ENCODE measurements at places on chromosomes 7 and 10.

DNA sequence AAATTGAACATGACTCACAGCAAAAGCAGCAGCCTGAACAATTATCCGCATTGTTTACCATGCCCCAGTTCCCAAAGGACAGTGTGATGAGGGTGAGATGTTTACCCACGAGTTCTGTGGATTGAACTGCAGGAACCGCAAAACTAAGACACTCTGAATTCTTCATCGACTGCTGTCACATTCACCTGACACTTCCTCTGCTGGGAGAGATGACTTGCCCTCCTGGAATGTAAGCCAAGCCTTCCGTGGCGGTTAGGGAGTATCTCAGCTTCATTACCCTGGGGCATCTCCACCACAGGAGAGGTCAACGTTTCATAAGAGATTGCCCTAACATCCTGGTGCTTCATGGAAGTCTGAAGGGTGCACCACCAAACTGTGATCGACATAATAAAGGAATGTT lies 374.6 kb upstream of the ADARB2 start:
- no peak for DNase-seq

DNA sequence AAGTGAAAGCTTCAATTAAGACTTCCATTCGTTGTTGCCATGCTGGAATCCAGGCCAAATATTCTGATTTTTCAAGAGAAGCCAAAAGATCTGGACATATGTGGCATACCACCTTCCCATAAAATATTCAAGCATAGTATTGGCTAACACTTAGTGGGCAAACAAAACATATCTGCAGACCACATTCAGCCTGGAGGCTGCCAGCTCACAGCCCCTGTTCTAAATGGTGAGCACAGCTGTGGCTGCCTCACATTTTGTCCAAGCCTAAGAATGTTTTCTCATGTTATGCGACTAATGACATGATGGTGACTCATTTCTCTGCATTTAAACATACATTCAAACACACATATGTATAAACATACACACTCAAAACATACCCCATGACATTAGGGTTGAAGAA lies 10.6 kb upstream of the CALU start:
- no peak for DNase-seq

GRCh38 chr10:16363741-16364140 lies 73.1 kb upstream of the PTER start:
- DNase-seq, result no peak

DNA sequence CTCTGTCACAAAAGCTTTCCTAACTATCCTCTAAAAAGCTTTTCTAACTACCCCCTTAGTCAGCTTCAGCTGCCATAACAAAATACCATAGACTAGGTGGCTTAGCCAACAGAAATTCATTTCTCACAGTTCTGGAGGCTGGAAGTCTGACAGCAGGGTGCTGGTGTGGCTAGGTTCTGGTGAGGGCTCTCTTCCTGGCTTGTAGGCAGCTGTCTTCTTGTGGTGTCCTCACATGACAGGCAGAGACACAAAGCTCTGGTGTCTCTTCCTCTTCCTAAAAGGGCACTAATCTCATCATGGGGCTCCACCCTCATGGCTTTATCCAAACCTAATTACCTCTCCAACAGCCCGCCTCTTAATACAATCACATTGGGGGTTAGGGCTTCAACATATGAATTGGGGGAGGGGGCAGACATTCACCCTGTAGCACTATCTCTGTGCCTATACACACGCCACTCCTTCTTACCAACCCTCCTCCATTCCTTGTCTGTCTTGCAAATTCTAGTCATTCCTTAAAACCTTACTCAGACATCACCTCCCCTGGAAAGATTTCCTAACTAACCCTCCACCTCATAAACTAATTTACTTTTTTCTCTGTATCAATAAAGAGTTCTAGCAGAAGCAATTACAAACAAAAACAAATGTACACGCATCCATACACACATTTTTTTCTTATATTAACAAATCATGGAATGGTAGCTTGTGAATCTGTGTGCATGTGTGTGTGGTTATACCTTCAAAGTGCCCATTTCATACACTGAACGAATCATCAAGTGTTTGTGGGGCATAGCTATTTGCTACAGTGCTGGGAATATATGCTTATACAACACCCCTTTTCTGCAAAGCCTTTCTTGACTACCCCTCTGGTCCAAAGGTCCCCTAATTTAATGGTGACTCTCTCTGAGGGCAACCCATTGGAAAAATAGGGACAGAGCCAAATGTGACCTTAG lies 26.4 kb downstream of the RHOBTB1 start:
- no peak for DNase-seq

DNA sequence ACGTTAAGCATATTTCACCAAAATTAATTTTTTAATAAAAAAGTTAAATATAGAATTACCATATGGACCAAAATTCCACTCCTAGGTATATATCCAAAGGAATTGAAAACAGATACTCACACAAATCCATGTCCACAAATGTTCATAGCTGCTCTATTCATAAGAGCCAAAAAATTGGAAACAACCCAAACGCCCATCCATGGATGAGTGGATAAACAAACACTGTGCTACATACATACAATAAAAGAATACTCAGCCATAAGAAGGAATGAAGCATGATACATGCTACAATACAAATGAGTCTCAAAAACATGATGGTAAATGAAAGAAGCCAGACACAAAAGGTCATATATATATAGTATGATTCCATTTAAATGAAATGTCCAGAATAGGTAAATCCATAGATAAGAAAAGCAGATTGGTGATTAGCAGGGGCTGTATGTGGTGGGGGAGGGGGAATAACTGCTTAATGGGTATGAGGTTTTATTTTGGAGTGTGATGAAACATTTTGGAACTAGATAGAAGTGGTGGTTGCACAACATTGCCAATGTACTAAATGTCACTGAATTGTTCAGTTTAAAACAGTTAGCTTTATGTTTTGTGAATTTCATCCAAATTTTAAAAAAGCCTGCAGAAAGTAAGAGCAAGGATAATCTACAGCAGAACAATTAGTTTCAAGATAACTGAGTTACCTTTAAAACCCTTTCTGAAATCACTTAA lies 101.2 kb upstream of the EFCAB10 start:
- DNase-seq, result no peak

Measured in activated CD4-positive, alpha-beta T cell treated with anti-CD3 and anti-CD28 coated beads, Interleukin-2, Interleukin-4, amounts not matched to agents 100 ng/mL and 50 ng/mL, durations not matched to agents 16 hours and 8 hours (primary cell).